ENCODE measurements at places on chromosomes 4 and X. TPM values are rescaled to one million over a fixed set of nuclear protein-coding genes. Genes with fewer than 3 reads are reported as not detected.

GRCh38 chr4:15167743-15168142 lies 165.5 kb downstream of the CPEB2 start:
- no peak overlapping the region for H3K27ac ChIP-seq
- no peak overlapping the region for H3K4me3 ChIP-seq
- H3K4me1 ChIP-seq = no peaks in the 10 kb centered on the region
- DNase-seq = no peak
- peaks cover 12% of the 10 kb centered on the region for H3K27me3 ChIP-seq

GRCh38 chr4:121796283-121796682 lies 4.8 kb upstream of the EXOSC9 start:
- peaks cover 3% of the 10 kb centered on the region for H3K36me3 ChIP-seq
- H3K4me3 ChIP-seq = no peak overlapping the region
- no peak for DNase-seq
- H3K27me3 ChIP-seq = peaks cover 10% of the 10 kb centered on the region
- peaks cover 31% of the 10 kb centered on the region for H3K4me1 ChIP-seq
- H3K27ac ChIP-seq = no peak overlapping the region

GRCh38 chr4:169818063-169818679 lies 60.4 kb upstream of the HPF1 start:
- peaks cover 3% of the 10 kb centered on the region for H3K4me1 ChIP-seq
- H3K36me3 ChIP-seq = no peaks in the 10 kb centered on the region
- H3K27ac ChIP-seq = no peak overlapping the region

GRCh38 chrX:69318651-69319340 lies 153.5 kb upstream of the PJA1 start:
- no peak for DNase-seq
- H3K36me3 ChIP-seq = no peaks in the 10 kb centered on the region
- no peaks in the 10 kb centered on the region for H3K4me1 ChIP-seq
- no peak overlapping the region for H3K27ac ChIP-seq

DNA sequence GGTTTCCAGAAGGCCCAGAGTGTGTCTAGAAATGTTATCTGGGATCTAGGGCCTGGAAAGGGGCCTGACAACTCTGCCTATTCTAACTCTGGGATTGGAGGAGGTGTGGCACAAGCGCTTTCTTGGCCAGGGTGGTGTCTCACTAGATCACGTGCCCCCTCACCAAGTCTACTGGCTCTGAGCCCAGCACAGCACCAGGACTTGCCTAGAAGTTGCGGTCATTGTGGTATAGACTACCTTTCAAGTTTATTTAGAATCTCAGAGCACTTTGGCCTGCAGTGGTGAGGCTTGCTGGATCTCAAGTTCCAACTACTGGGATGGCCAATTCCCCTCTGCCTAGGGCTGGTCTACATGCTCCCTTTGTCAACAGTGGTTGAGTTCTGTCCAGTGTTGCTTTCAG lies 223.3 kb upstream of the MAGEB2 start:
- no peak overlapping the region for H3K27ac ChIP-seq

DNA sequence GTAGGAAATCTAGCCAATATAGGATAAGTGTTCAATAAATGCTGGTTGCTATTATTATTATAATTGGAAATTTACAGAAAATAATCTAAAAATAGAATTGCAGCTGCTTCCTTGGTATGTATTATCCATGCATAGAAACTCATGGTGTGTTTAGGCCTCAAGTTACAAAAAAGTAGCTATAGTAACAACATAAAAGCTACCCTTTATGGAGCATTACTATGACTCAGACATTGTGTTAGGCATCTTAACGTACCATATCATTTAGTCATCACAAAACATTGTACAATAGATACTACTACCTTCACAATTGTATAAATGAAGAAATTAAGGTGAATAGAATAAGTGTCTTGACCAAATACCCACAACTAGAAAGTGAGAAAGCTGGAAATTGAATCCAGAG lies 126.9 kb upstream of the NRK start:
- no peak overlapping the region for H3K4me3 ChIP-seq
- H3K27me3 ChIP-seq = no peaks in the 10 kb centered on the region
- no peaks in the 10 kb centered on the region for H3K36me3 ChIP-seq
- no peak for DNase-seq

- H3K27ac ChIP-seq = no peak overlapping the region
- H3K27me3 ChIP-seq = no peaks in the 10 kb centered on the region
- H3K4me1 ChIP-seq = no peaks in the 10 kb centered on the region
- no peak for DNase-seq
- no peak overlapping the region for H3K4me3 ChIP-seq
These were observed 97.8 kb downstream of the PARM1 start for GRCh38 chr4:75030649-75031235.

- no peaks in the 10 kb centered on the region for H3K27me3 ChIP-seq
- H3K36me3 ChIP-seq = peaks cover 37% of the 10 kb centered on the region
- H3K4me3 ChIP-seq = no peak overlapping the region
These were observed 19.8 kb upstream of the GTPBP6 start for GRCh38 chrX:338281-338835.

GRCh38 chrX:114075073-114075673 lies 508.7 kb upstream of the HTR2C start:
- H3K36me3 ChIP-seq = no peaks in the 10 kb centered on the region
- DNase-seq = no peak
- H3K4me3 ChIP-seq = no peak overlapping the region

DNA sequence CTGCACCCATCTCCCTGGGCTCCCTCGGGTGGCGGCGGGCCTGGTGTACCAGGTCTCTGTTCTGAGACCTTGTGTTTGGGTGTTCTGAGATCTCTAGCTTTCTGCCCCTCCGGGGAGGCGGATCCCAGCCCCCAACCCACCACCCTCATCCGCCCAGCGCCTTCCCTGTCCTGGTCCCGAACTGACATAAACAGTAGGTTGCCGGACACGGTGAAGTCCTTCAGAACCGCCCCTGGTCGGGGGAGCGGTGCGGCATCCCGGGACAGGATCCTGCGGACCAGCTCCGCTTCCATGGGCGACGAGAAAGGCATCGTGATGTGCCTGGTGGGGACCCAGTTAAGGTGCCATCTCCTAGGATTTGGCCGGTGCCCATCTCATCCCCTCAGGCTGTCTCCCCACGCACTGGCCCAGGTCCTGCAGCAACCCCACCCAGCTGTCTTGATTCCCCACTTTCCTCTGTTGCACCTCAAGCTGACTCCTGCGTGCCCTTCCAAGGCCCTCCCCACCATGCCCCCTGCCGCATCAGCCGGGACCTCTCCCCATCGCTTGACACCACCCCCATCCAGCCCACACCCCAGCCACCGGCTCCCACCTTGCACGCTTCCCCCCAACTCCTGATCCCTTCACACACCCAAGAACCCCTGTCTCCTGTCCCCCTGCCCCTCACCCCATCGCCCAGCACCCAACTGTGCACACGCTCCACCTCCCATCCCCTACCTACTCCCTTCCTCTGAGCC lies 900 bp downstream of the CTAG2 start:
- no peaks in the 10 kb centered on the region for H3K36me3 ChIP-seq
- no peak overlapping the region for H3K27ac ChIP-seq
- no peak for DNase-seq
- H3K4me3 ChIP-seq = no peak overlapping the region

DNA sequence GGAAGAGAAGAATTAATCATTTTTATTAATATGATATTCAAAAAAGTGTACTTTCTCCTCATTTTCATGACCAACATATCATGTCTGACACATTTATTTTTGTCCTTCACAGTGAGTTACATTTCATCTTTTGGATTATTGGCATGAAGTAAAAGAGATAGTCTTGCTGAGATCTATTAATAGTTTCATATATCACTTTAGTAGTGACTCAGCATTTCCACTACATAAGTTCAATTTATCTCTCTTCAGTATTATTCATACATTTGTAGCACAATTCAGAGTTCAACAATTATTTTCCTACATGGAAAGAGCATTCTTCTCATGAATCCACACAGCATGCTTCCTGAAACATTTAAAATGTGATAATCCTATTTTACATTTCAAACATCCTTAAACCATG lies 1461.1 kb downstream of the TECRL start:
- H3K4me1 ChIP-seq = no peaks in the 10 kb centered on the region
- H3K27ac ChIP-seq = no peak overlapping the region
- no peak for DNase-seq

GRCh38 chrX:53631156-53631555 lies 55.4 kb downstream of the HUWE1 start:
- DNase-seq = no peak
- H3K27ac ChIP-seq = no peak overlapping the region
- H3K27me3 ChIP-seq = no peaks in the 10 kb centered on the region
- H3K4me3 ChIP-seq = no peak overlapping the region
- H3K36me3 ChIP-seq = peaks cover 59% of the 10 kb centered on the region

GRCh38 chrX:34300871-34301270 lies 168.8 kb upstream of the FAM47A start:
- no peaks in the 10 kb centered on the region for H3K4me1 ChIP-seq
- H3K27me3 ChIP-seq = no peaks in the 10 kb centered on the region
- H3K4me3 ChIP-seq = no peak overlapping the region
- peak; percentile 22 for DNase-seq
- no peak overlapping the region for H3K27ac ChIP-seq

DNA sequence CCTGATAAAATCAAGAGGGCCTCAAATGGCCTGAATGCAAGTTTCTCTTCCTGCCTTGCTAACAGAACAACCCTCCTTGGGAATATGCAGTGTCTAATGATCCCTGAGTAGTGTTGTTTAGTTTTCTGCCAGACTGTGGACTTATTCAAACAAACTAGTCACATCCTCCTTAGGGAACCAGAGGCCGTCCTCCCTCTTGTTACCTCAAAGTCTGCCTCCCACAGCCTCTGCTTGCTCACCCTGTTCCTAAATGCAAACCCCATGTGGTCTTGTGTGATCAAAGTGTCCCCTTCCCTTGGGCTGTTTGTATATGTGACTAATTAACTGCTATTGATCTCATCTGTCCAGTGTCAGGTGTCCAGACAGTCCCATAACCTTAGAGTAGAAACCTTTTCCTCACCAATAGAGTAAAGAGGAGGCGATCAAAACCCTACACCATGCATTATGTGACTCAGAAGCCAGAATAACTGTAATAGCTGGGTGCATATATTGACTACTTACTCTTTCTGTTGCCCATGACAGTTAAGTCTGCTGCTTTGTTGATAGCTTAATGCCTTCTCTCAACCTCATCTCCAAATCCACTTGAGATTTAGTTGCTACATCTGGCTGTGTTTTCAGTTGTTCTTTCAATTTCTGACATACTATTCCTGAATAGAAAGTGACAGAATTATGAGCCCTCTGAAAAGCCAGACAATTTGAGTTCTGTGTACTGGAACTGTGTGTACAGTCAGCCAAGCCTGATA lies 473.0 kb upstream of the NWD2 start:
- no peaks in the 10 kb centered on the region for H3K36me3 ChIP-seq
- H3K4me3 ChIP-seq = no peak overlapping the region
- no peak for DNase-seq
- no peak overlapping the region for H3K27ac ChIP-seq

DNA sequence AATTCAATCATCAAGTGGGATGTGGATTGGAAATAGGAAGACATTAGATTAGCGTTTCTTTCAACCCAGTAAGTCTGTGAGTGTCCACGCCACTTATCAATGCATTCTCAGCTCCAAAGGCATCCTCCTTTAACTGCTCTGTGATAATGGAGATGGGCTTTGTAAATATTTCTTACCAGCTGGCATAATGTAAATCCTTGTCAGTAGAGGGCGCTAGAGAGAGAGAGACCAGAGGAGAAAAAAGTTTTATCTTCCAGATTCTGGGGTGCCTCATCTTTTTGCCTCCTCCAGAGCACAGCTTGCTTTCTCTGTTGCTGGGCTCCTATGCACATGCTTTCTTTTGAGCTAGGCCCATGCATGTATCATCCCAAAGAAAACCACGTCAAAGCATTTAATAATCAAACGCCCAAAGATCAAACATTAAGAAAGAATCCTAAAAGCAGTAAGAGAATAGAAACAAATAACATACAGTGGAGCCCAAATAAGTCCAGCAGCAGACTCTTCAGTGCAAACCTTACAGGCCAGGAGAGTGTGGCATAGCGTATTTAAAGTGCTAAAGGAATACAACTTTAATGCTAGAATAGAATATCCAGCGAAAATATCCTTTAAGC lies 9.6 kb upstream of the MTMR1 start:
- DNase-seq = peak; percentile 45
- no peak overlapping the region for H3K27ac ChIP-seq
- H3K27me3 ChIP-seq = no peaks in the 10 kb centered on the region
- H3K36me3 ChIP-seq = no peaks in the 10 kb centered on the region
- no peak overlapping the region for H3K4me3 ChIP-seq

DNA sequence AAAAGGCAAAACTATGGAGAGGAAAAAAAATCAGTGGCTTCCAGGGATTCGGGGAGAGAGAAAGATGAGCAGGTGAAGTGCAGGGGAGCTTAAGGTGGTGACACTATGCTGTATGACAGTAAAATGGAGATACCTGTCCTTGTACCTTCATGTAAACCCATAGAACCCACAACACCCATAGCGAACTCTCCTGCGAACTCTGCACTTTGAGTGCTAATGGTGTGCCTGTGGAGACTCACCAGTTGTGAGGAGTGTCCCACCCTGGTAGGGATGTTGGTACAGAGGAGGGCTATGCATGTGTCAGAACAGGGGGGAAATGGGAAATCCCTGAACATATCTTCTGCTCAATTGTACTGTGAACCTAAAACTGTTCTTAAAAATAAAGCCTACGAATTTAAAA lies 42.8 kb downstream of the HMX1 start:
- peaks cover 6% of the 10 kb centered on the region for H3K27me3 ChIP-seq
- no peaks in the 10 kb centered on the region for H3K4me1 ChIP-seq
- H3K27ac ChIP-seq = no peak overlapping the region
- no peak overlapping the region for H3K4me3 ChIP-seq

GRCh38 chrX:53114864-53115549 lies 21.1 kb downstream of the KANTR start:
- H3K4me3 ChIP-seq = no peak overlapping the region
- peaks cover 2% of the 10 kb centered on the region for H3K36me3 ChIP-seq
- H3K27ac ChIP-seq = no peak overlapping the region
- H3K4me1 ChIP-seq = peaks cover 4% of the 10 kb centered on the region
- no peak for DNase-seq

GRCh38 chr4:27692868-27693634 lies 832.4 kb downstream of the STIM2 start:
- no peaks in the 10 kb centered on the region for H3K27me3 ChIP-seq
- H3K4me3 ChIP-seq = no peak overlapping the region
- H3K4me1 ChIP-seq = no peaks in the 10 kb centered on the region
- no peaks in the 10 kb centered on the region for H3K36me3 ChIP-seq

- no peak overlapping the region for H3K27ac ChIP-seq
- no peaks in the 10 kb centered on the region for H3K27me3 ChIP-seq
- peak; percentile 12 for DNase-seq
- H3K4me3 ChIP-seq = no peak overlapping the region
- peaks cover 5% of the 10 kb centered on the region for H3K4me1 ChIP-seq
These were observed 10.6 kb downstream of the ASMTL start for GRCh38 chrX:1442016-1442665.

- peak overlapping the region; percentile 76 for H3K4me3 ChIP-seq
- no peaks in the 10 kb centered on the region for H3K27me3 ChIP-seq
- H3K27ac ChIP-seq = peak overlapping the region; percentile 98
- H3K36me3 ChIP-seq = peaks cover 9% of the 10 kb centered on the region
- H3K4me1 ChIP-seq = peaks cover 85% of the 10 kb centered on the region
- peak; percentile 87 for DNase-seq
These were observed 242.7 kb downstream of the BCOR start for GRCh38 chrX:39854772-39855747.

- H3K4me1 ChIP-seq = no peaks in the 10 kb centered on the region
- H3K27ac ChIP-seq = no peak overlapping the region
- no peak for DNase-seq
- no peaks in the 10 kb centered on the region for H3K36me3 ChIP-seq
These were observed 53.6 kb downstream of the FHIP1A start for GRCh38 chr4:151462554-151462953.

Gene RNF113A
- total RNA-seq = 29.5 TPM

Gene TCEAL2
- total RNA-seq = not detected

Gene CLTRN
- not detected for total RNA-seq

Gene DNAAF6
- total RNA-seq = not detected

Gene ARMCX2
- total RNA-seq = 4.4 TPM

Gene GAGE12H
- not detected for total RNA-seq

Gene CFAP99
- not detected for total RNA-seq

Gene HTN3
- total RNA-seq = not detected

Gene HMGN5
- total RNA-seq = 1.9 TPM

Gene TRPC3
- total RNA-seq = 0.50 TPM
